ENCODE measurements at places on chromosomes 5 and 9.

GRCh38 chr9:107982001-107982400 lies 492.4 kb upstream of the KLF4 start:
- DNase-seq: no peak

DNA sequence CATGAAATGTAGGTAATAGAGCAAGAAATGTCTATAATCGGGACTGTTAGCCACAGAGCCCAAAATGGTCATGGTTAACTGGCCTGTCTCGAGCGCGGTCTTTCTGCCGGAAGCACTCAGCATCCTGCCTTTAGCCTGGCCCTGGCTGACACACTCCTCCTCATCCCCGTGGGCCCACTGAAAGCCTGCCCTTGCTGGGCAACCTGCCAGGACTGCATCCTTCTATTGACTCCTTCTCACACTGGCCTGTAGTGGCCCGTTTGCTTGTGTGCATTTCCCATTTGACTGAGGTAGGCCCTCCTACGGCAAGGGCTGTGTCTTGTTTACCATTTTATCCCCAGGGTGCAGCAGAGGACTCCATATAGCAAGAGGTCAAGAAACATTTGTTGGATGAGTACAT lies 215.7 kb downstream of the ATPSCKMT start:
- DNase-seq: no peak

GRCh38 chr9:111481885-111482636 lies 2.1 kb downstream of the ECPAS start:
- DNase-seq: no peak

- DNase-seq: no peak
Observed at GRCh38 chr5:59126708-59127573, 544.1 kb downstream of the RAB3C start.

DNA sequence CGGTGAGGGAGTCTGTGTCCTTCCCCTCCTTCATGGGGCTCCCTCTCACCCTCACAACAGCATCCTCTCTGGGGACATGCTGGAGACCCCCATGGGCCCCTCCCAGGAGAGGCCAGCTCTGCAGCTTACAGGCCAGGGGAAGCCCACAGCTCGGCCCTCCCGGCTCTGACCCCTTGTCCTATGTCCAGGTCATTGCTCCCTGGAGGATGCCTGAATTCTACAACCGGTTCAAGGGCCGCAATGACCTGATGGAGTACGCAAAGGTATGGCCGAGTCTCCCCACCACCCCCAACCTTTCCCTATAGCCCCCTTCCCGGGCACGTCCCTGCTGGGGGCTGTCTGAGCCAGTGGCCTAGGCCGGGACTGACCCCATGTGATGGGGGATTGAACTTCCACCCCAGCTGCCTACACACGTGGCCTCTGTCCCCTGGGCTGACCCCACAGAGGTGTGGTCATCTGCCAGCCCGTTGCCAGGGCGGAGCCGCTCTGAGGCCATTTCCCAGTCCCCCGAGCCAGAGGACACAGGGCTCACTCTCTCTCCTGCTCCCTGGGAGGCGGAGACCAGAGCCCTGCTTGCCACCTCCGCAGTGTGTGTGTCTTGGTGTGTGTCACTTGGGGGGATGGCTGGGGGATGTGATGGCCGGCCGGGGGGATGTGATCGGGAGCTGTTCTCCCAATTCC lies 21.9 kb downstream of the ASS1 start:
- DNase-seq: no peak

DNA sequence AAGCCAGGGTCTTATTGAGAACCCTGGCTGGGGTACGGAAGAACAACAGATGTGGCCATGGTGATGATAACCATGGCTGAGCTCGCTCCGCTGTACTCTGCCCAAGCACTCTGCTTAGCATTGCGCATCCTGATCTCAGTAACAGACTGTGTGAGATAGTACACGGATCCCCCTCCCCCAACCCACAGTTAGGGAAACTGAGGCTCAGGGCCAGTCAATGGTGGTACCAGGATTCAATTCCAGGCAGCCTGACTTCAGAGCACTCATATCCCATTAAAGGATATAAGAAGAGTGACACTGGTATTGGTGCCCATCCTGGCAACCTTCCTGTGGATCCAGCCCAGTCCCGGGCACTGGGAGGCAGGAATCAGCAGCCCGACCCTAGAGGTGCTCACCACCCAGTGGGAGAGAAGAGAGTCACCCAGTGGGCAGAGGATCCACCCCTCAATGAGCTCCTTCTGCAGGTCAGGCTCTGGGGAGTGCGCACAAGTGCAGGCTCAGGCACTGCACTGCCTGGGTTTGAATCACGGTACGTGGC lies 26.5 kb upstream of the KIF12 start:
- DNase-seq: no peak

DNA sequence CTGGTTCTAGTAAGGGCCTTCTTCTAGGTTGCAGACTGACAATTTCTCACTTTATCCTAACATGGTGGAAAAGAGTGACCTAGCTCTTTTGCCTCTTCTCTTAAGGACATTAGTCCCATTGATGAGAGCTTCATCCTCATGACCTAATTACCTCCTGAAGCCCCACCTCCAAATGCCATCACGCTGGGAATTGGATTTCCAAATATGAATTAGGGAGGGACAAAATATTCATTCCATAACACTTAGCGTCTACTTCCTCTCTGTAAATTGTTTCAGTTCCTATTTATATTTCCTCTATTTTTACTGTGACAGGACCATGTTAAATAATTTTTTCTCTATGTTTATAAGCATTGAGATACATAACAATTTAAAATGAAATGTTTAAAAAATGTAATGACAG lies 408.8 kb downstream of the CDH10 start:
- DNase-seq: no peak

- DNase-seq: no peak
Observed at GRCh38 chr9:23220957-23221356, 605.1 kb downstream of the ELAVL2 start.

DNA sequence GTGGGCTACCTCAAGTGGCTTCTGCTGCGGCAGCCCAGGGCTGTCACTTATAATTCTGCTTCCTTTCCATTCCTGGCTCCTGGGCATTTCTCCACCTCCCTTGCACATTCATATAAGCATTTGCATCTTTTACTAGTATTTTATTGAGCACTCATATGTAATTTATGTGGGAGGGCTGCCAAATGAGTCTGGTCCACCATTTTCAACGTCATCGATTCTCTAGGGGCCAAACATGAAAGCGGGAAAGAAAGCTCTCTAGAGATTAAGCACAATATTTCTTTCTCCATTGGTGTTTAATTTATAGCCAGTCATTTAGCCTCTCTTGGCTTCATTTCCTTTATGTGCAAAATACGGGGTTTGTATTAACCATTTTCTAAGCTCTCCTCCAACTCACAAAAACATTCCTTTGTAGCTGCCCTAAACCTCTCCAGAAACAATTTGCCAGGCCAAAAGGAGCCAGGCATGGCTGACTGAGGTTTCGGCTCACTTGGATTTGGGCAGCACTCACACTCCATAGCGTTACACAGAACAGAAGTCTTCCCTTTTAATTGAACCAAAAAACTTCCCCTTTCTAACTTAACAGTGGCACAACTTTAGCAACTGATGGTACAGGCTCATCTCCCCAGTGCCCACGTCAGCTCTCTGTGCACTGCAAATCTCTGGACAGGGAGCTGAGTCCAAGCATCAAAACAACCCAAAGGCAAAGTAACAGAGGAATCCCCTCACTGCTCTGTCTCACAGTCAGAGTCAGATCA lies 183.5 kb downstream of the ROR2 start:
- DNase-seq: no peak

DNA sequence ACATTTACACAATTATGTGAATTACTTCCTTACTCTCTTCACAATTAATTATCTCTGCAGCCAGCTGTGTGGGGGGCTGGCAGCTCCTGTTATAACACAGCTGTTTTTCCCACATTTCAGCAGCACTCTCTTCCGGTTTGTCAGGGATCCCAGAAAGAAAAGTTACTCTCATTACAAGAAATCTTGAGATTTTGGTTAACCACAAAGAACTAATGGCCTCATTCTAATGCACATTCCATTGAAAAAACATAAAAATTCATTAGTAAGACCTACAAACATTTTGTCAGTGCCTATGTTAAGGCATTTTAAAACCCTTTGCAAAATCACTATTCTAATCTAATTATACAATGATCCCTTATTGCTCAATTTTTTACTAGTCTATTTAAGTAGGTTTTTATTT lies 64.1 kb downstream of the PDE4D start:
- DNase-seq: peak; percentile 58

DNA sequence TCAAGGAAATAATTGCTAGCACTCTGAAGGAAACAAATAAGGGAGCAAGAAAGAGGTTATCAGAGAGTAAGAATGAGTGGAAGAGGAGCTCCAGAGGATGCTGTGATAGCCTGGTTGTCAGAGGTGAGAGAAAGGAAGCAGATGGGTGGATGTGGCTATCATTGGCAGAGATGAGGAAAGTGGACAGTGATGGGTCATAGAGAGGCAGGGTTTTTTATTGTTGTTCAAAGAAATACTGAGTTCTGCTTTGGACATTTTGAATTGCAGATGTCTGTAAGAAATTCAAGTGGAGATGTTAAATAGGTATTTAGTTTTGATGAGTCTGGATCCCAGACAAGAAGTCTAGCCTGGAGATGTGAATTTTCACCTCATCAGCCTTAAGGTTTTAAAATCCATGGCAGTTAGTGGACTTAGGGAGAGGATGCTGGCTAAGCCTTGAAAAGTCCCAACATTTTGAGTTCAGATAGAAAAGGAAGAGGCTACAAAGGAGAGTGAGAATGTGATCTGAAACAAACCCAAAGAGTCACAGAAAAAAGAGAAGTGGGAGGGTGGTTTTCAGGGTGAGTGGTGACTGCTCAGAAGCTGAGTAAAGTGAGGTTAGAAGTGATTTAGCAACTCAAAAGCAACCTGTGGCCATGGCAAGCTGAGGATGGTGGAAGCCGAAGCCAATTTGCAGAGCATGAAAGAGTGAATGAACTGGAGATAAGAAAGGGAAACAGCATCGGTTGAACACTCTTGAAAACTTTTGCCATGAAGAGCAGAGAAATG lies 50.4 kb downstream of the PPIC start:
- no peak for DNase-seq

- no peak for DNase-seq
Observed at GRCh38 chr9:130865921-130866320, 30.7 kb downstream of the QRFP start.

GRCh38 chr9:131492070-131492469 lies 10.6 kb upstream of the POMT1 start:
- no peak for DNase-seq

- DNase-seq: no peak
Observed at GRCh38 chr9:132384376-132384775, 22.3 kb downstream of the TTF1 start.

GRCh38 chr5:94467954-94468930 lies 150.2 kb downstream of the KIAA0825 start:
- no peak for DNase-seq

DNA sequence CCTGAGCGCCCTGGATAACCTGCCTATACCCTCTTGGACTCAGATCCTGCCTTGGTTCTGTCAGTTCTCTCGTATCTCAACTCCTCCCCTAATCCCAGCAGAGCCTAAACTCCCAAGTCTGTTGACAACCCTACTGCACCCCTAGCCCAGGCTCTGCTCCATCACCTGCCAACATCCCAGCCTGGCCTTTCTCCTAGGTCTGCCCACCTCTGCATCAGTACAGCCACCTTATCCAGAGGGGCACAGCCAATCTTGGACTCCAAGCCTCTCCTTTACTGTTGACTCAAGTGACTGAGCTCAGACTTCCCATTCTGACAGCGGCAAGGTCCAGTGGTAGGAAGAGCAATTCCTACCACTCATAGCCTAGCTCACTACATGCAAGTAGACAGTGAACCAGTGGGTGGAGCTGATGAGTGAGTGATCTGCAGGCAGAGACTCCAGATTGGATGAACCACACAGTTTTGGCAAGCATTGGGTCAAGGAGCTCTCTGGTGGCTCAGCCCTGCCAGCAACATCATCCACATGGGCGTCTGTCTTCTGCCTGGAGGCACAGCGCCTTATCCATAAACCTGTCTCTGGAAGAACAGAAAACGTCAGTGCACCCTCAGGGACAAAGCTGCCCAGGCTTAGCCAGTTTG lies 26.5 kb downstream of the TRMO start:
- no peak for DNase-seq

GRCh38 chr5:175035882-175036533 lies 311.6 kb downstream of the MSX2 start:
- no peak for DNase-seq

DNA sequence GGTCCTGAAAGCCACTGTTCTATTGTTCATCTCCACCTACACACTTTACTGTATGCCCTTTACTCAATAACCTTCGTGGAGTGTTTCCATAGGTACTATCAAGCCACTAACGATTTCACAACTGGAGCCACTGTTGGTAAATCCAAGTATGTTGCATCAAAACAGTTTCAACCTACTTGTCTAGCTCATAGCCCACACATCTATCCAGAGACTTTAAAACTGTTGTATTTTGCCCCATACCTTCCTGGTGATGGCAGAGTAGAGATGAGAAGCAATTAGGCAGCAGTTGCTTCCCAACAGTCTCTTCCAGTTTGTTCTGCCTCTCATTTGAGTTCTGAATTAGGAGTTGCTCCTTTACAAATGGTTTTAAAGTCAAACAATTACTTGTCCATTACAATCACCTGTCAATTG lies 607 bp downstream of the FAXDC2 start:
- DNase-seq: no peak

- no peak for DNase-seq
Observed at GRCh38 chr5:16612007-16612406, 4.8 kb downstream of the RETREG1 start.

- DNase-seq: no peak
Observed at GRCh38 chr5:157860898-157861890, 2.2 kb upstream of the CLINT1 start.

DNA sequence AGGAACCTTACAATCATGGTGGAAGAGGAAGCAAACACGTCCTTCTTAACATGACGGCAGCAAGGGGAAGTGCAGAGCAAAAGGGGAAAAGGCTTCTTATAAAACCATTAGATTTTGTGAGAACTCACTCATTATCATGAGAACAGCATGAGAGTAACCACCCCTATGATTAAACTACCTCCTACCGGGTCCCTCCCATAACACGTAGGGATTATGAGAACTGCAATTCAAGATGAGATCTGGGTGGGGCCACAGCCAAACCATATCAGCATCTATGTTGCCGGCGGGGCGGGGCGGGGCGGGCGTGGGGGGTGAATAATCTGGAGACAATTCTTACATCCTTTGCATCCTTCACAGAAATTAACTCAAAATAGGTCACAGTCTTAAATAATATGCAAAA lies 58.8 kb upstream of the GFPT2 start:
- DNase-seq: no peak

GRCh38 chr9:98491828-98492227 lies 216.9 kb downstream of the GABBR2 start:
- peak; percentile 53 for DNase-seq
